ENCODE measurements at places on chromosomes 3 and 15. TPM values are rescaled to one million over a fixed set of nuclear protein-coding genes. Genes with fewer than 3 reads are reported as not detected.

GRCh38 chr3:178823591-178824246, 247.9 kb downstream of the ZMAT3 start:
- DNase-seq = no peak

Gene PLAAT1
- not detected for total RNA-seq

DNA sequence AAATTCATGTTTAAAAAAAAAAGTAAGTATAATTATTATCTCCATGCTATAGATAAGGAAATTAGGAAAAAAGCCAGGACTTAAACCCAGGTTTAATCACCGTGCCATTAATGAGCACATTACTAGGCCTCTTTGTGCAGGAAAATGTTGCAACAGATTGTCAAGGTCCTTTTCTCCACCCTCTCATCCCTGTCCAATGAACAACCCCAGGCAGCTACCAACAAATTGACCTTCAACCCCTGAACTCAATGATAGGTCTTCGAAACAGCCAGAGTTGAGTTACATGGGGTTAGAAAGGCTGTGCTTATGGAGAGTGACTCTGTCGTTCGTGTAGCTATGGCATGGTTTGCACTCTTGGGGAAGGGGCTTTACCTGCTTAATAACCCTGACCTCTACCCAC, 84.2 kb upstream of the CTNNB1 start:
- DNase-seq = no peak

GRCh38 chr3:66082679-66083078, 44.0 kb upstream of the MAGI1 start:
- DNase-seq = no peak

DNA sequence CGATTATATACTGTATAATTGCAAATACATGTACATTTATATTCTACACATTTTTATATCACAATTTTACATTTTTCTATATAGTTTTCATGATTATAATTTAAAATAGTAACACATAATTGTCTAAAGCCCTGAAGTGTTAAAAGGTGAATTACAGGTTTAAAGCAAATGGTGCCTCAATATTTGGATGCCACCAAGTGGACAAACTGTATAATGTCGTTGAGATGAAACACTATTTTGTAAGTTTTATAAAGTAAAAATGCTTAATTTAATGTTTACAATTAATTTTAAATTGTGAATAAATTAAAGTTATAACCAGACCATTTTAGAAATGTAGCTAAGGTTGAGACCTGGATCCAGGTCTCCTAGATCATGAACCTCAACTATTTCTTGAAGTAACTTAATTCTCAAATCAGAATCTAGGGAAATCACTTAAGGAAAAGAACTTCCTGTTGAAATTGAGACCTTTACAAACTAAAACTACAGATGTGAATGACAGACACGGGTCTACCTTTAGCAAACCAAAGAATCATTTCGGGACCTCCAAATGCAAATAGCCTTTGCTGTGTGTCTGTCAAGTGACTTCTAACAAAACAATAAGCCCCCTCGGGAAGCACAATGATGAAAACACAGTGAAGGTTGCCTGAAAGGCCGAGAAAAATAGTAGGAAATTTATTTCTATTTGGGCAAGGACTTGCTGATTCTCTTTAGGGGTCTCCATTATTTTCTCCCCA, 37.8 kb downstream of the EHHADH start:
- DNase-seq = no peak

- DNase-seq = no peak
Observed at GRCh38 chr3:133890972-133891644, 4.6 kb downstream of the RAB6B start.

DNA sequence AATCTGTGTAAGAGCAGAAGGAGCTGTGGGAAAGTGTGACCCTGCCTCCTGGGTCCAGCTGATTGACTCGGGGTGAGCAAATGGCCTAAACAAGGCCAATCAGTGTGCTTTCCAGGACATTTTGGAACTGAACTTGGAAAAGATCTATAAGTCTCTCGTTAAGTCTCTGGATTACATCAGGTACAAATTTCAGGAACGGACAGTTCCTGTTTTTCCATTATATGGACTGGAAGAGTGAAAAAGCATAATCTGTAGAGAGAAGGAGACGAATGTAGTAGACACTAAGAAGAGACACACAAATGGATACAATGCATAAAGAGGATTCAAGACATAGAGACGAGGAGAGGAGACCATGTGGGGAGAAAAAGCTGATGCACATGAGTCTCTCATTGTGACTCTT, 167.3 kb downstream of the C3orf70 start:
- no peak for DNase-seq

Gene IL20RB
- total RNA-seq = 1.5 TPM

Gene KLHL6
- 30.9 TPM for total RNA-seq

Gene ACKR2
- 2.6 TPM for total RNA-seq

Gene GABRR3
- not detected for total RNA-seq

Gene ZPLD1
- not detected for total RNA-seq

Gene ITIH4
- total RNA-seq = 18.0 TPM

DNA sequence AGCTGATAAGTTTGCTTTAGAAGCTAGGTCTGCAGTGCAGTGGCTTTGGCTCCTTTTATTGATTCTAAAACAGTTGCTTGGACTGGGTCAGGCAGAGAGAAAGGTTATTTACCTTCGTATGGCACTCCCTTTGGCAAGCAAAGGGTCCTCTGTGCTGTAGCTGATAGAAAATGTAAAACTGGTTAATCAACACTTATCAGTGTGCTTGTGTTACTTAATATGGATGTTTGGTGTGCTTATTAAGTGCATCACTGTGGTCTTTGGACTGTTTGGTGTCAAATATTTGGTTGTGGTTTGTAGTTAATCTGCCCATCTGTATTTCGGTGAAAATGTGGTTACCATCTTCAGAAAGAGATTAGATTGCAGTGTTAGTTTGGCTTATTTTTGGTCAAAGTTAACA, 16.0 kb downstream of the UBE2E2 start:
- DNase-seq = no peak

Data from activated CD8-positive, alpha-beta memory T cell treated with anti-CD3 and anti-CD28 coated beads, Interleukin-2, amount 10 ng/mL, durations not matched to agents 7 days and 5 days (primary cell).